Stimulated activated CD8-positive, alpha-beta memory T cell treated with anti-CD3 and anti-CD28 coated beads, Interleukin-7, amount 100 ng/mL, for 4 hours (primary cell): ENCODE measurements at places on chromosomes 2 and 18.

DNA sequence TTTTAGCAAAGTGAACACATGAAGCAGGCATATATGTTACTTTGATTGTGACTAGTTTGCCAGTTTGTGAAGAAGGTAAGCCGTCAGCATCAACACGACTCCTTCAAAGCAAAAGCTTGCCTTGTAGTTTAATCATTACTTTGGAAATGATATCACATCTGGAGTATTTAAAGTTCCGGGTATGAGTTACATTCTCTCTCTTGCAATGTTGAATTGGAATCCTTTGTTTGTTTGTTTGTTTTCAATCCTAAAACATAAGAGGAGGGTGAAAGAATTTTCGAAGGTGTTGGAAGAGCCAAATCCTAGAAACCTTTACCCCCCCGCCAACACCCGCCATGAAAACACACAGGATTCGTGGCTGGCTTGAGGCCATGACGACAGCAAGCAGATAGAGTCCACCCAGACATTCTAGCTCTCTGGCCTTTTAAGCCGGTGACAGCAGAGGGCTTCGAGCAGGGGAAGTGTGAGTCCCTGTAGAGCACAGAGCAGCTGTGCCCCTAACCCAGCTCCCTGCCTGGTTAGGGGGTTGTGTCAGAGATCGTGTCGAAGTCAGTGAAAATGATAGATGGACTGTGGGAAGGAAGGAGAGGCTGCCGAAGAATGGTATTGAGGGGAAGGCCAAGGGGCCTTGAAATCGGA, 103.8 kb upstream of the SMIM21 start:
- no peak for DNase-seq

DNA sequence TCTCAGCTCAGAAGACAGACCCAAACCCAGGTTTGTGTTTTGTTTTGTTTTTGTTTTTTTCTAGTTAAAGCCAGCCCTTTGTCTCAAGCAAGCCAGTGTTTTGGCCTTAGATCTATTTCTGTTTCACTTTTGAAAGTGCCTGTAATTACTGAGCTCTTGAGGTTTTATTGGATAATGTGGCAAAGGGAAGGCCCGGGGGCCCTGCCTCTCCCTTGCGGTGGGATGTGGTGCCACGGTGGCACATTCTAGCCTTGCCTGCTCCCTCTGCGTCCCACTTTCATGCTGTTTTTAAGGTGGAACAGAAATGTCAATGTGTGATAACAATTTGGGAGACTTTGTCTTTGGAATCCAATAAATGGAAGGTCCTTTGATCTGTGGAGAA, 2.5 kb downstream of the HPCAL1 start:
- DNase-seq: no peak

DNA sequence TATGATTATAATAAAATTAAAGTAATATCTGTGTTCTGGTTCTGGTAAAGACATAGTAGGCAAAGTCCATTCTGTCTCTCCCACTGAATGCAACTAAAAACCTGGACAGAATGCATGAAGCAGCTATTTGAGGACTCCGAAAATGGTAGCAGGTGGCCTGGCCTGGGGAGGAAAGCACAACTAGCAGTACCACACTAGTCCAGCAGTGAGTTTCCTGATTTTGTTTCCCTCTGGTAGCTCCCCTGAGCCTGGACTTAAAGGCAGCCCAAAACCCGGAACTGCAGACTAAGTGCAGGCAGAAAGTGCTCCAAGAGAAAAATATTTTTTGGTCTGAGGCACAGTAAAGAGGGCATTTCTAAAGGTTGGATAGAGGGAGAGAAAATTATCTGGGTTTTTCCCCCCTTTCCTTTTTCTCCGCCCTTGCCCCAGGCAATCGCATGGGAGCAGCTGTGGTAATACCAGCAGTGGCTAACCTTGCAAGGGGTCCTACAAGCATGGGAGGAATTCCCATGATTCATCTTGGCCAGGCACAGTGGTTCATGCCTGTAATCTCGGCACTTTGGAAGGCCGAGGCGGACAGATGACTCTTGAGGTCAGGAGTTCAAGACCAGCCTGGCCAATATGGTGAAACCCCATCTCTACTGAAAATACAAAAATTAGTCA, 32.3 kb downstream of the ASXL2 start:
- DNase-seq: no peak

GRCh38 chr2:221529943-221530652, 42.0 kb downstream of the EPHA4 start:
- no peak for DNase-seq

DNA sequence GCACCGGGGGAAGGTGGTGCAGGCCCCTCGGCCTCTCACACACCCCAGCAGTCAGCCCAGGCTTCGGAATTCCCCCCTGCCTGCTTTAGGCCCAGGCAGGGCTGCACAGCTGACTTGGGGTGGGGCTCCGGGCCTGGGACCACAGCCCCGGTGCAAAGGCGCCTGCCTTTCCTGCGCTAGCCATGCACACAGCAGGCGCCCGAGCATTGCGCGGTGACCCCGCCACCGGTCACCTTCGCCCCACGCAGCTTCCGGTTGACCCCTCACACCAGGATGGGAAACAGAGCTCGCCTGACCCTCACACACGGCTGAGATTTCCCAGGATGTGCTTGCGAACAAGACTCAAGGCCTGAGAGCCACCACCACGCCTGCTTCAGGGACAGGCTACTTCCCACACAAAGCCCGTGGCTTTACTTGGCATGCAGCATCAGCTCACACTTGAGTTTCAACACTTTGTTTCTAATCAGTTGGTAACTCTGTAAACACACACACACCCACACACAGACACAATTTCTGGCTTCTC, 46.0 kb downstream of the SLC66A2 start:
- no peak for DNase-seq

DNA sequence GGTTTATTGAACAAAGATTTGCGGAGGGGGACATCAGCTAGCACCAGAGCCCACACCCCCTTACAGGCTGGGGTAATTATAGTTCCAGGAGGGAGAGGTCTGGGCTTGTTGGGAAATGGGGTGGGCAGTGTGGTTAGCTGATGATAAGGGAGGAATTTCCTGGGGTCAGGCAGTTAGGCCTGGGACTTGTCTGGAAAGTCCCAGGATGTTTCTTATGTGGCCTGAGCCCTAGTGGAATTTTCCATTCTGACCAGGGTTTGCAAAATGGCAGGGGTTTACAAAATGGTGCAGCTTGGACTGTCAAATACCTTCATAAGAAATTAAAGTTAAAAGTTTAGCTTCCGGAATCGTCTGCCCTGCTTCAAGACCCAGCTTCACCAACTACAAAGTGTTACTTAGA, 199.1 kb downstream of the FBXO15 start:
- no peak for DNase-seq

DNA sequence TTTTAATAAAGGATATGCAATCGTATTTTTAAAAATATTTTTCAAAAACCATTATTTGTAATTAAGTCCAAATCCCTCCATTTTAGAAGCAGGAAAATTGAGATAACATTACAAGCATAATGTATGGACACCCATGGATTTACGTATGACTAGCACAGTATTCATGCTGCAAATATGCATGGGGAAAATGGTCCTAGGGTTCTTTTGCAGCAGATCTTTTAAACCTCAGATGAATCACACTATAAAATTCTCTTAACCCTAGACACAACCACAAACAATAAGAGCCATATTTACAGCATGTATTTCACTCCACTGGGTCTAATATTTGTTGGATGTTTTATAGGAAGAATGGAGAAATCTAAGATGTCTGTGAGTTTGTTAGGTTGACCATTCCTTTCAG, 453.4 kb downstream of the TGIF1 start:
- no peak for DNase-seq

DNA sequence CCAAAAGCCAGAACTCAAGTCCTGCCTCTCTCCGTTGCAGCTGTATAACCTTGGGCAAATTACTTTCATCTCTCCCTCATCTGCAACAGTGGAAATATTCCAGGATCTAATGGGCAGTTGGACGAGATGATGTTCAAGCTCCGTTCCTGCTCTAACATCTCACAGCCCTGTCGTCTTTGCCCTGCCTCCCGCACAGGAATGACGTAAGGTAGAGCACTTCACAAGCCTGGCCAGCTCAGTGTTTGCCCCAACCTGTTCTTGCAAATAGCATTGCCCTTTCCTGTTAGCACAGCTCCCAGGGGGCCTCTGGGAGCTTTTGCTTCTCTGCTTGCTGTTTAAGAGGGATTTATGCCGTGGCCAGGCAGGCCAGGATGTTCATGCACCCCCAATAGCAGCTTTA, 107.9 kb downstream of the KLHL29 start:
- DNase-seq: no peak

- DNase-seq: no peak
Measured at GRCh38 chr2:28164280-28164801, 228.3 kb upstream of the FOSL2 start.

DNA sequence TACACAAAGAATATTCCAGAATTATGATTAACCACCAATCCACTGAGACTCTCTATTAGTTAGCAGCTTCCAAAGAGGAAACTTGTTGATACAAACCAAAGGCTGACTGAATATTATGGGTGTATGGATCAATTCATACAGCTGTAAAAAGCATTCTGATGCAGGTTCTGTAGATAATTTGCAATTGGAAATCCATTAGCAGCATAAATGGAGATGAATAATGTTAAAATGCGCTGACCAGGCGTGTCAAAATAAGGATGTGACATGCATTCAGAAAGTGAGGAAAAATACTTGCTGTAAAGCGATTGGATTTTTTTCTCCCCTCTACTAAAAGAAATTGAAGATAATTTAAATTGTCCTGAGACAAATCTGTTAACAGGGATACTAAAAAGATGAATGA, 169.0 kb upstream of the DDX18 start:
- DNase-seq: no peak

DNA sequence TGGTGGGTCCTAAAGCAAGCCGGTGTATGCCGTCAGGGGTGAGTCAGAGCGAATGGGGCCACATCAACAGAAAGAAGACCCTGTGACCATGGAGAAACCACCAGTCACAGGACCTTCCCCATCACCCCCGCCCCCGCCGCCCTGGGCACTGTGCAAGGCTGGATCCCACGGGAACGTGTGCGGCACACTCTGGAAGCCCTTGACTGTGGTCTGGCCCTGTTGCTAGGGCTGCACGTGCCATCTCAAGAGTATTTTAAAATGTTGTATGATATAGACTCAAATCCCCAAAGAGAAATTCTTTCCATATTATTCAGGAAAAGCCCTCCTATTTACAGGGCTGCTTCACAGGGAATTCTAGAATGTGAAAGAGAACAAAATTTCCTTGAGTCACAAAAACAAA, 174.8 kb downstream of the BCL2 start:
- DNase-seq: no peak

GRCh38 chr18:10130606-10131005, 216.8 kb downstream of the VAPA start:
- no peak for DNase-seq

- no peak for DNase-seq
Measured at GRCh38 chr2:33136566-33136965, 189.8 kb downstream of the LTBP1 start.

DNA sequence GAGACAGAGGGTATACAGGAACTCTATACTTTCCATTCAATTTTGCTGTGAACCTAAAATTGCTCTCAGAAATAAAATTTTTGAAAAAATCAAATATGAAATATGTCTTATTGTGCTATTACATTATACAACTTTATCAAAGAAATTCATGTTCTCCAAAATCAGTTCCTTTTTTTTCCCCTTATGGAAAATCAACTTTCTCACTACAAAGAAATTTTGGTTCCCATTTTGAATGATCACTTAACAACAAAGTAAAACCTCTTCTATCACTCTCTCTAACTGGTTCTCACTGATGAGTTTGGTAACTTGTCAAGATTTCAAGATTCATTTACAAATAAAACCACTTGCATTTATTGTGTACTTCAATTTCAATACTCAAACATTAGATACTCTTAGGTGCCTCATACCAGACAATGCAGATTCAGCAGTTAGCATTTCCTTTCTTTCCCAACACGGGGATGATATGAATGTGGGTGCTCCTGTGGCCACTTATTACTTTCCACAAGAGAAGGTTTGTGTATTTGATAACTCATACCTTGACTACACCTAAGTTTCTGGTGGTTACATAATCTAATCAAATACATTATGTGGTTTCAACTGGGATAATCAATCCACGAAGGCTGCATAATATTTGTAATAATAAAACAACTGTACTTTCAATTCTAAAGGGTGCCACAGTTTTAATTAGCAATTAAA, 6.4 kb downstream of the PSME4 start:
- DNase-seq: no peak

- DNase-seq: no peak
Measured at GRCh38 chr2:42053791-42054701, 6.2 kb downstream of the PKDCC start.

- DNase-seq: no peak
Measured at GRCh38 chr18:42675810-42676209, 439.7 kb downstream of the RIT2 start.

DNA sequence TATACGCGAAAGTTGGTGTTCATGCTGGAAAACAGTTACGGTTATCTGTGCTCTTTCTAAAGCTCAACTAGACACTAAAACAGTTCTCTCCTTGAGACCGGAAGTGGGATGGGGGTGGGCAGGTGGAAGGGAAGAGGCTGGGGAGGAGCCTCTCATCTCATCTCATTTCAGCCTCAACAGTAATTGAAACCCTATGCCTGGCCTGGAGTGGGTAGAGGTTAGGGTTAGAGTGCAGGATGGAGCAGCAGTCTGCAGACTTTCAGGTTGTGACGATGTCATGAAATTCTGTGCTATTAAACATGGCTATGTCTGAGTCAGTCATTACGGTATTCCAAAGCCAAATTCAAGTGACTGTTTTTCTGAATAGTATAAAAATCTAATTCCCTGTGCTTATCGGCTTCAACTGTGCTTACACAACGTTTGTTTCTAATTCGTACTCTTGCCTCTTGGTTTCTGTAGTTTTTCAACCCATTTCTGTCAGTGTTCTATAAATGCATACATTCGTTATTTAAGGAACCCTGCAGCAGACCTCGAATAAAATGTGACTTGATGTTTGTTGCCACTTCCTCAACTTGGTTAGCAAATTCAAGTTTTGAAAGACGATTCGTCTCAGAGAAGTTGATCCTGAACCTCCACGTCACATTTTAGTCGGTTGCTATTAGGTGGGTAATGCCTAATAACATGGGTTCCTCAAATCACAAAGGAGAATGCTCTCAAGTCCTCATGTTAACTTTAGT, 75.8 kb upstream of the TCF7L1 start:
- no peak for DNase-seq

DNA sequence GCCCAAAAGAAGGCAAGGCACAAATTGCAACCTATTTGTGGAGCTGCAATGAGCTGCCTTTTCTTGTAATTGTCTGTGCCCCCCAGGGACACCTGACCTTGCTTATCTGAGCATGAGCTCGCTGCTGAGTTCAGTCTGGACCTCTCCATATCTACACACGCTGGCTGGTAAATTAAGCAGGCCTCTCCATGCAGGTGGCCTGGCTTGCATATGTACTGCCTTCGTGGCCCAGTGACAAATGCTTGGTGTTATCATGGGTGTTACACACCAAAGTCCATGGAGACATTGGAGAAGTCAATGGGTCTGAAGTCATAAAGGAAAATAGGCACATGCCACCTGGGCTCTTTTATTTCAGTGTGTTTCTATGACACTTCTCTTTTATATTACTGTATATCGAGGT, 121.2 kb downstream of the IRS1 start:
- no peak for DNase-seq
